ENCODE measurements at places on chromosomes 4 and X. TPM values are rescaled to one million over a fixed set of nuclear protein-coding genes. Genes with fewer than 3 reads are reported as not detected.

DNA sequence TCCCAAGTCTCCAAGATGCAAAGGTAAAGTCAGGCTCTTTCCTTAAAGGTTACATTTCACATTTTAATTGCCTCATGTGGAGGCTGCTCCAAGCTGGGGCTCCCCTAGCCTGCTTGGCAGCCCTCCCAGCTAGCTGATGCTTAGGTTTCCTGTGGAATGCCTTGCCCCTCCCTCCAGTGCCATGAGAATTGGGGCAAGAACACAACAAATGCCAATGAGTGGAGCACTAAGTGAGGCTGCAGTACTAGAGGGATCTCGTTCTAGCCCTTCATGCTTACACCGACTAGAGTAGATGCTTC lies 597.7 kb downstream of the MID1IP1 start:
- DNase-seq, result peak; percentile 23

DNA sequence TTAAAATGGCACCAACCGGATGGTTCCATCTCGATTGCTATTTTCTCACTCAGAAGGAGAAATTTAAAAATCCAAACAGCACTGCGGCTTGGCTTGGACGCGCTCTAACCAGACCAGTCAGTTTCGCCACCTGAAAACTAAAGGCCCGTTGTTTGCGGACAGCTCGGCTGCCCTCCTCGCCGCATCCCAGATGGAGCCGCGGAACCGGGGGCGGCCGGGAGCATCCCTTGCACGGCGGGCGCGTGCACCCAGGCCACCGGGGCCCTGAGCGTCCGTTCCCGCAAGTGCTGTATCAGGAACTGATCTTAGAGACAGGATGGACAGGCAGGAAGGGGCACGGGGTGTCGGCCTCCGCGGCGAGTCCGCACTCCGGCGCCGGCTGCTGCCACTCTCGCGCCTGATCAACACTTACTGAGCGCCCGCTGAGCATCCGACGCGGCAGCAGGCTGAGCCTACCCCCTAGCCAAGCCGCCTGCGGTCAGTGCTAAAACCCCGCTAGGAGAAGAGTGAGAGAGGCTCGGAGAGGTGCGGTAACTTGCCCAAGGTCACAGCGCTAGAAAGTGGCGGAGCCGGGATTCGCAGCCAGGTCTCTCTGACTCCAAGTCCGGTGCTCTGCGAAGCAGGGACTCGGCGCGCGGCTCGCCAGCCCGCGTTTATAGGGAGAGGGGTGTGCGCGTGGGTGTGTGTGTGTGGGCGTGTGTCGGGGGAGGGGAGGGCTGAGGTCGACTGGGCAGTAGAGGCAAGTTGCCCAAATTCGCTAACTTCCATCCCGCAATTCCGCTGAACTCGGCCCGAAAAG lies at the start of gene CITED1:
Gene CITED1 (minus strand): TSS at position 629 of the 799 bp plus-strand sequence. CDS start 3,045 bp downstream, outside the sequence.
- no peak for DNase-seq

DNA sequence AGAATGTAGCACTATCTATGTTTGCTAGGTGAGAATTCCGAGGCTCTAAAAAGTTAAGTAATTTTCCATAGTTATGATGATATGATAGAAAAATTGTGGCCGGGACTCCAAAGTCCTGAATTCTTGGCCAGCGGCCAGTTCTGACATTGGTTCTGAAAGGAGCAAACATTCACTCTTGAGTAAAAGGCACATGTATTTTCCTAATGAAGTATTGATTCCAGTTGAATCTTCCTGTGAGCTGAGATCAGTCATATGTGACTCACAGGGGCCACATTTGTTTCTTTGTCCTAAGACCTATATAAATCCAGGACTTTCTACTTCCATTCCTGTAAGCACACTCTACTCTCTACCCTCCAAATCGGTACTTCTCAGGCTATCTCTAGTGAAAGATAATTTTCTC lies 349.9 kb downstream of the BMPR1B start:
- no peak for DNase-seq

GRCh38 chr4:23952258-23952657 lies 62.4 kb upstream of the PPARGC1A start:
- no peak for DNase-seq

- no peak for DNase-seq
These were observed 11.4 kb downstream of the ADH5 start for GRCh38 chr4:99077177-99077576.

- no peak for DNase-seq
These were observed 170.6 kb upstream of the FAM9B start for GRCh38 chrX:9204560-9204959.

DNA sequence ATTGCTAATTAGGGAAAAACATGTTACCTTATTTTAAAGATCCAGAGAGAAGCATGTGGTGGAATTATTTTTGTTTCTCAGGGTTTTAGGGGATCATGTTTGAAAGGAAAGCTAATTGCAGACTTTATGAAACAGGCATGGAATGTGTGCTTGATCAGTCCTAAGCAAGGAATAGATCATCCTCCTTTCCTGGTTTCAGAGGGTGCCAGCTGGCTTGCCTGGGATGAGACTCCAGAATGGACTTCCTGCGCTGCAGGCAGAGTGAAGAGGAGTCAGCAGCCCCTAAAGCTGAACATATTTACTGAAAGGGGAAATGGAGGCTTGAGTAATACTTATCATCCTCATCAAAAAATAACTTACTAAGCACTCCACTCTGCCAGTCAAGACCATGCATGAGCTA lies 13.3 kb downstream of the FGF5 start:
- DNase-seq, result no peak

DNA sequence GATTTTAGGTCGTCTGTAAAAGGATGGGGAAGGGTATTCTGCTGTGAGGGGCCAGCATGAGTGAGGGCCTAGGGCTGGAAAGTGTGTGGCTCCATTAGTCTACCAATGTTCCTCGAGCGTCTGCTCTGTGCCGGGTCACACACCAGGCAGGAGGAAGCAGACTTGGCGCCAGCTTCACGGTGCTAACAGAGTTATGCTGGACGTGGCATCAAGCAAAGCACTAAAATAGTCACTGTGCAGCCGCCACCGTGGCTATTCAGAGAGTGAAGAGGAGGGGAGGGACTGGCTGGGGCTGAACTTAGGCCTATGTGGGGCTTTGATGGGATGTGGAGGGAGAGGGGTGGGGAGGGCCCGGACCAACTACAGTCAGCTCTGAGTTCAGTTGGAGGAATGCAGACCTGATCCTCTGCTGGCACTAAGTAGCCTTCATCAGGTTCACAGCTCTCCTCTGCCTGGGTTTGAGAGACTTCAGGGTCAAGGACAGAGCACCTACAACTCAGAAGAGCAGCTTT lies 83.9 kb upstream of the MSX1 start:
- no peak for DNase-seq

DNA sequence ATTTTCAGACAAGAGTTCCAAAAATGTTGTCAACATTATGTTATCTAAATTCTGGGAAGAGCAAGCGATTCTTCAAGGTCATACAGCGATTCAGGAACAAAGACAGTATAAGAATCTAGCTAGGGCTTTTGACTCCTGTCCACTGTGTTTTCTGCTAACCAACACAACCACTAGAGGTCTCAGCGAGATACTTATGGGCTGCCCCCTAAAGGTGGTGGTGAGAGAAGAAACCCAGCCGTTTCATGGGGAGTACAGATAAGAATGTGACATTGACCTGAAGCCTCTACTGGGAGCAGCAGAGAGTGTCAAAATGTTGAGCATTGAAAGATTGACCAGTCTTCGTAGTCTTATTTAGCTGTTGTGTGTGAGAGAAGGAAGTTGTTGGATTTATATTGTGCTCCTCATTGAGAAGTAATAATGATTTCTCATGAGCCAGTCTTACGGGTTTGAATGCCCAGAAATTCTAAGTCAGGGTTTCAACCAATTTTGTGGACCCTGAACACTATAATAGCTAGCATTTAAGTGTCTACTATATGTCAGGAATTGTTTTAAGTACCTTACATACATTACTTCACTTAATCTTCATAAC lies 168.3 kb downstream of the SPRY1 start:
- no peak for DNase-seq

DNA sequence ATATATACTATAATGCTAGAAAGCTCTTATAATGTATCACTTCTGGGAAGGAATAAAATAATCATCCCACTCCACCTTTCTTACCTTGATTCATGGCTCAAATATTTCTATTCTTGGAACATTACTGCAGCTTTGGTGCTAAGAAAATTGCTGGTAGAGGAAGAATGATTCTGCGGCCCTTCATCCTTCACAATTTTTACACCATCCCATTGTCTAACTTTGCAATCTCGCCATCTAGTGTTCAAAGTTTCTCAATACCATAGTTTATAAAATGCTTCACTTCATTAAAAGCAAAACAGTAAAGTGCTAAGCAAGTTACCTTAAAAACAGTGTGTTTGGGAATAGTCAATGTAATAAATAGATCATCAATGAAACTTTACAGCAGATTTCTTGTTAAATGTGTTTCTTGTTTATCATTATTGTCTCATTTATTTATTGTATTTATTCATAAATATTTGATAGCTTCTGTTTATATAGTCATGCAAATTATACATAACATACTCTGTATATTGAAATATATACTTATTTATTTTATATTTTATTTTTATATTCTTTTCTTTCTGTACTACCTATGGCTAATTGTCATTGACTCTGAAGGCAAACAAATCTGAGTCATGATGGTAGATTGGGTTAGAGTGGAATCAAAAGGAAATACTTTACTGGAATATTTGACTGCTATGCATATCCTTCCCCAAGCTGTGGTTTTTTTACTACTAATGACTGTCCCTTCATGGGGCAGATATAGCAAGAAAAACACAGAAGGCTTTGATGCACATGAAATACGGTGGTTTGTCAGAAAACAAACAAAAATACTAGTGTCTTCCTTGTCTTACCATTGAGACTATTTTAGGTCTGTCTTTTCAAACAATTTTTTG lies 390.7 kb downstream of the MAPK10 start:
- DNase-seq, result no peak

DNA sequence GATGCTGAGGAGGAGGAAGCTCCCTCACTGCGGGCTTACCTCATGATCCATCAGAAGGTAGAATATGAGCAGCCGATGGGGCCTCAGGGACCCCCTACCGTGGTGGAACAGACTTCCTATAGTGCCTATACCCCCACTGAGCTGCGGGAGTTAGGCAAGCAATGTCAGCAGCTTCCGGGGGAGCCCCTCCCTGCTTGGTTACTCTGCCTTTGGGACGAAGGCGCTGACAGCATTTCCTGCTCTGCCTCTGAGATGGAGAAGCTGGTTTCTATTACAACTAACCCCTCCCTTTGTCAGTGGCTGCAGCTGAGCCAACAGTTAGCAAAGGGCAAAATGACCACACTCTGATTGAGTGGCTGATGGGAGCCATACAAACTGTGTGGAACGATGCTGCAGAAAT lies 430.7 kb downstream of the IDS start:
- no peak for DNase-seq

DNA sequence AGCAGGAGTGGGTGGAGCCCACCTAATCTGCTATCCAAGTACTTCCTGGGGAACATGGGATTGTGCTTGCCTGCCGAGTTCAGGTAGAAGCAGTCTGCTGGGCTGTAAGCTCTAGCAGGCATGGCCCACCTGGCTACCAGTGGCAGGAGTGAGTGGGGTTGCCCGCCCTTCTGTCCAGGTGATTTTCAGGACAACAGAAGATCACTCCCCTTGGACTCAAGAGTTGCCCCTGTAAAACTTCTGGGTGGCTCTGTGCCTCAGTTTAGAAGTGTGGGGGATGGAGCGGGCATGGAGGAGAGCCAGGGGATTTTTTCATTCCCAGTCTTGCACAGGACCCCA lies 43.5 kb downstream of the NDST3 start:
- no peak for DNase-seq

DNA sequence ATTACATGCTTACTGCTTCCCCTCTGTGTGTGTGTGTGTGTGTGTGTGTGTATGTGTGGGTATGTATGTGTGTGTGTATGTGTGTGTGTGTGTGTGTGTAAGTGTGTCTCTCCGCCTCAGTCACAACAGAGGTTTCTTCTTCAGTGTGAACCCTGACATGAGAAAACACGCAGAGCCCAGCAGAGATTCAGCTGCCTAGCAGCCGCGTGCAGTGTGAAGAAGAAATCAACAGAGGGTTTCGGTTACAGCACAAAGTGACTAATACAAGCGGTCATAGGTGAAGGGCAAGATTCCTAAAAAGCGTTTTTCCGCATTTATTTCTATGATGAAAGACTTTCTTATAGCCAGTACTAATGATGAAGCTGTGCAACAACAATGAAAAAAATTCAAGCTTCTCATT lies 55.3 kb upstream of the ZFP42 start:
- DNase-seq, result no peak

DNA sequence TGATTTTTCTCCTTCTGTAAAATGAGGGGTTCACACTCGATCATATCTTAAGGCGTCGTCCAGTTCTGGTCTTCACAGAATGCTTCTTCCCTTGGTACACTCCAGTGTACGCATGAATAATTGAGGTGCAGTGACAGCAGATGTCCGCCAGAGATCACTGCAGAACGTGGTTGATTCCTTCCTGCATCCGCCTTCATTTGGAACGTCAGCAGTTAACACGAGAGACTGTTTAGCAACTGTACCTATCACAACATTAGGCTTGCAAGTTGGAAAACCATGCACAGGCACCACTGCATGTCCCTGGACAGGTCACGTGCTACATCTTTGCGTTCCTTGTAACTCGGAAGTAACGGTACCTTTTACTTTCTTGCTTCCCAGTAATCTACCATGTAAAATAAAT lies 66.0 kb upstream of the GEMIN8 start:
- DNase-seq, result peak; percentile 18

DNA sequence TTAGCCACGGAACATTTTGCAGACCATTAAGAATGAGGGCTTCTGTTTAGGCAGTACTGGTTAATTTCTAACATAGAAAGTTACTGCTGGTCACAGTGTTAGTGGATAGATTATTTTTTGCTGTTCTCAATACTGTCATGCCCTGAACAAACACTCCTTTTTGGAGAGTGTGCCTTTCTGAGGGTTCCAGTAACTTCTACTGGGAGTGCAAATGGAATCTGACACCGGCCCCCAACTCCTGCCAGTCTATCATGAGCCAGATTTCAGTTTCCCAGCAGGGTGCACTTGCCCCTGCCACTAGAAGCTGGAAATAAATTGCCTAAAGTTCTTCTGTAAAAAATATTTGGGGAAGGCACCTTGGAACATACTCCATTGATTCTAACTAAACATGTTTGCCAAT lies 224.4 kb upstream of the GPC4 start:
- no peak for DNase-seq

Gene TMSB15B
- total RNA-seq, result 1.3 TPM

Gene GABRG1
- not detected for total RNA-seq

Gene STATH
- total RNA-seq, result not detected

Gene NPNT
- 49.3 TPM for total RNA-seq

Gene FREM3
- total RNA-seq, result not detected

Data from uterus (tissue), 4 donors.